Inflammatory macrophage treated with lipopolysaccharide for 1 hour (primary cell): ENCODE measurements at places on chromosomes 2 and 18.

- DNase-seq = no peak
These were observed 225.5 kb upstream of the TMEM200C start for GRCh38 chr18:6120820-6121279.

GRCh38 chr2:17646081-17646554 is 105.6 kb downstream of the VSNL1 start:
- DNase-seq = peak; percentile 89

GRCh38 chr2:68714866-68715265 is 19.7 kb upstream of the ARHGAP25 start:
- DNase-seq = peak; percentile 94

GRCh38 chr18:63511285-63511684 is 30.9 kb upstream of the SERPINB12 start:
- DNase-seq = no peak

DNA sequence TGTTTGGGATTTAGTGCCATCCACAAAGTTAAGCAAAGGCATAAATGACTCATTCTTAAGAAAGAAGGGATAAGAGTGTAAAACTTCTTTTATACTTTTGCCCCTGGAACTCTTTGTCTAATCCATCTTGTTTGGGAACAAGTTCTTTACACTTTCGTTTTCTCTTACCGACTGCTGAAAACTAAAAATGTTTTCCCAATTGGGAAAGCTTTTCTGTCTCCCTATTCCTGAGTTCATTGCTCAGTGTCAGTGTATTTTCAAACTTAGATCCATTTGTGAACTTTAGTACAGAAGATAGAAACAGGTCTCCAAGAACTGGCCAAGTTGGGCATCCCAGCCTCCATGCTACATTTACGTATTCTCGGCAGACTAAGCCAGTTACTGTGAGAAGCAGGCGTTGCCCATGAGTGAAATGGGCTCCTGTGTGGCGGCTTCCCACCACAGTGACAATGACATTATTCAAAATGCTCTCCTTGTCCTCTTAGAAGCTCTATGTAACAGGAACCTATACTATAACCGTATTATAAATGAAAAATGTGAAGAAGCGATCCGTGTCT is 51.7 kb downstream of the TGOLN2 start:
- DNase-seq = no peak

- no peak for DNase-seq
These were observed 46.9 kb downstream of the NGEF start for GRCh38 chr2:232966122-232966521.

- DNase-seq = no peak
These were observed 1.4 kb upstream of the STEAP3 start for GRCh38 chr2:119222213-119222612.

GRCh38 chr18:58143386-58143785 is 99.4 kb downstream of the NEDD4L start:
- DNase-seq = no peak

DNA sequence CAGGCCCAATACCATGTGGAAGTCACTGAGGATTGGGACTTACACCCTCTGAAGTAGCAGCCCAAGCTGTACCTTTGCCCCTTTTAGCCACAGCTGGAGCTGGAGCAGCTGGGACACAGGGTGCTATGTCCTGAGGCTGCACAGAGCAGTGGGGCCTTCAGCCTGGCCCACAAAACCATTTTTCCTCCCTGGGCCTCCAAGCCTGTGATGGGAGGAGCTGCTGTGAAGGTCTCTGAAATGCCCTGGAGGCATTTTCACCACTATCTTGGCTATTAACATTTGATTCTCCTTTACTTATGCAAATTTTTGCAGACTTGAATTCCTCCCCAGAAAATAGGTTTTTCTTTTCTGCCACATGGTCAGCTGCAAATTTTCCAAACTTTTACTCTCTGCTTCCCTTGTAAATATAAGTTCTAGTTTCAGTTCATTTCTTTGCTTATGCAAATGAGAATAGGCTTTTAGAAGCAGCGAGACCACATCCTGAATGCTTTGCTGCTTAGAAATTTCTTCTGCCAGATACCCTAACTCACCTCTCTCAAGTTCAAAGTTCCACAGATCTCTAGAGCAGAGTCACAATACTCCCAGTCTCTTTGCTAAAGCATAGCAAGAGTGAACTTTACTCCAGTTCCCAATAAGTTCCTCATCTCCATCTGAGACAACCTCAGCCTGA is 213.8 kb upstream of the MGAT5 start:
- no peak for DNase-seq

DNA sequence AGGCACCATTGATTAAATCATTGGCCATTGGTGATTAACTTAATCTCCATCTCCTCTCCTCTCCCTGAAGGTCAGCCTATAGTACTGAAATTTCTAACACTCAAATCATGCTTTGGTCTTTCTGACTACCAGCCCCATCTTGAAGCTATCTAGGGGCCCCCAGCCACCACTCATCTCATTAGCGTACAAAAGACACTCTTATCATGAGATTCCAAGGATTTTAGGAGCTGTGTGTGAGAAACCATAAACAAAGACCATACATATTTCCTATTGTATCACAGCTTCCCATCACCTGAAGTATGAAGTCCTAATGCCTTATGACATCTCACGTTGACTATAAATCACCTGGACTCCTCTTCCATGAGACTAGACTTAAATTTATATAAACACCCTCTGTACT is 94.0 kb upstream of the B3GNT2 start:
- DNase-seq = no peak

GRCh38 chr2:9170458-9171130 is 36.0 kb upstream of the ASAP2 start:
- peak; percentile 73 for DNase-seq

DNA sequence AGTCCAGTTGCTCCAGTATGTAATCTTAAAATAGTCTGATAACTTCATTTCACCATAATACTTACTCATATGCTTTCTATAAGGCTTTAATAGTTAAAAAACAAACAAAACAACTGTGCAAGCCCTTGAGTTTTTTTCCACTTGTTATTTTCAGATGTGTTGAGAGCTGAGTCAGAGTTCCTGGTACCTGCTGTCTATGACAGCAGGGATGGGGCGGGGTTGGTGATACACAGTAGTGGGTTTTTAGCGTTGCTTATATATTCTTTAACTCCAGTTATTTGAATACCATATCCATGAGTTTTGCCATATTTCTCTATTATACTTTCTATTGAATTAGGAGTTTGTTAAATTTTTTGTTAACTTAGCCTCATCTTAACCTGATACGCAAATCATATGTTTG is 5.0 kb downstream of the NAPG start:
- DNase-seq = no peak

- DNase-seq = no peak
These were observed 258.0 kb upstream of the NRP2 start for GRCh38 chr2:205424326-205424725.

- DNase-seq = no peak
These were observed 4.4 kb downstream of the PSD4 start for GRCh38 chr2:113178069-113178746.

- no peak for DNase-seq
These were observed 124.9 kb downstream of the PLB1 start for GRCh38 chr2:28620801-28621171.

GRCh38 chr2:69774984-69775982 is 33.3 kb downstream of the ANXA4 start:
- DNase-seq = peak; percentile 65

- DNase-seq = no peak
These were observed 423.8 kb upstream of the HS6ST1 start for GRCh38 chr2:128742467-128742866.

GRCh38 chr2:227876300-227876801 is 4.9 kb downstream of the DAW1 start:
- no peak for DNase-seq

DNA sequence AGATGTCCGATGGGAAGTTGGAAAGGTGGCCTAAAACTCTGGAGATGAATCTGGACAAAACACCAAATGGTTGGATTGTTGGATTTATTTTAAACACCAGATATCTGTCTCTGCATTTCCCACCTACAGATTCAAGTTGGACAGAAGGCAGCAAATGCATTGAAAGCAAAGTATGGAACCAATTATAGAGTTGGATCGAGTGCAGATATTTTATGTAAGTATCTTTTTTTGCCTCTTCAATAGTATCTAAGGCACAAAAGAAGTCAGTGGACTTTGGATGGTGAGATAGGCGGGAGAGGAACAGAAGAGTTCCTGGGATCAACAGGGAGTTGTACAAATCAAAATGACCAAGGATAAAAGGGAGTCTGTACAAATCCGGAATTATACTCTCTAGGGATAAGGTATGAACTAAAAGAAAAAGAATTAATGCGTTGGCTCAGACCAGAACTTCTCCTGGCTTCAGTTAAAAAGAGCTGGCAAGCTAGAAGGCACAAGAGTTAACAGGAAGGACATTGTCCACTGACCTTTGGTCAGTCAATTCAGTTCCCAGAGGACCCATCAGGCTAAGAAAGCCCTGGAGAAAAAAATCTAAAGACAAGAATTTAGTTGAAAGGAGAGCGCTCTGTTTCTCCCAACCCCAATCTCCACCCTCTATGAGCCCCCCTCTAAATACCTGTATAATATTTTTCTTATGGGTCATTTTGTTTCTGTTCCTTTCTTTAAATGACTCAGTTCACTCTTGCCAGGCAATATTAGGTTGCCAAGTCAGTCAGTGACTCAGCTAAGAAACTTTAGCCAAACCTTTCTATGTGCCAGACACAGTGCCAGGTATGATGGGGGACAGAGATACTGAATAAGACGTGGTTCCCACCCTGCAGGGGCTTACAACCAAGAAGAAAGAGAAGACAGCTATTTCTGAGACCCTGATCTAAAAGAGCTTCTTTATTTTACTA is 29.1 kb downstream of the CPO start:
- DNase-seq = no peak

DNA sequence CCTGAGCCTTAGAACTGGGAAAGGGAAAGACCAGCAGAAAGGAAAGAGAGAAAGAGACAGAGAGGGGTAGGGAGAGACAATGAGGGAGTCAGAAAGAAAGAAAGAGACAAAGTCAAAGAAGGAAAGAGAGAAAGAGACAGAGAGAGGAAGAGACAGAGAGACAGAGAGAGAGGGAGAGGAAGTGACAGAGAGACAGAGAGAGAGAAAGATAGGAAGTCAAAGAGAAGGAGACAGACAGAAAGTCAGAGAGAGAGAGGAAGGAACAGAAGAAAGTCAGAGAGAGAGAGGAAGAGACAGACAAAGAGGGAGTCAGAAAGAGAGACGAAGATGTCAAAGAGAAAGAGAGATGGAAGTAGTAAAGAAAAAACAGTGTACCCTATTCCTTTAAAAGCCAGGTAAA is 261.8 kb downstream of the WDPCP start:
- DNase-seq = no peak

DNA sequence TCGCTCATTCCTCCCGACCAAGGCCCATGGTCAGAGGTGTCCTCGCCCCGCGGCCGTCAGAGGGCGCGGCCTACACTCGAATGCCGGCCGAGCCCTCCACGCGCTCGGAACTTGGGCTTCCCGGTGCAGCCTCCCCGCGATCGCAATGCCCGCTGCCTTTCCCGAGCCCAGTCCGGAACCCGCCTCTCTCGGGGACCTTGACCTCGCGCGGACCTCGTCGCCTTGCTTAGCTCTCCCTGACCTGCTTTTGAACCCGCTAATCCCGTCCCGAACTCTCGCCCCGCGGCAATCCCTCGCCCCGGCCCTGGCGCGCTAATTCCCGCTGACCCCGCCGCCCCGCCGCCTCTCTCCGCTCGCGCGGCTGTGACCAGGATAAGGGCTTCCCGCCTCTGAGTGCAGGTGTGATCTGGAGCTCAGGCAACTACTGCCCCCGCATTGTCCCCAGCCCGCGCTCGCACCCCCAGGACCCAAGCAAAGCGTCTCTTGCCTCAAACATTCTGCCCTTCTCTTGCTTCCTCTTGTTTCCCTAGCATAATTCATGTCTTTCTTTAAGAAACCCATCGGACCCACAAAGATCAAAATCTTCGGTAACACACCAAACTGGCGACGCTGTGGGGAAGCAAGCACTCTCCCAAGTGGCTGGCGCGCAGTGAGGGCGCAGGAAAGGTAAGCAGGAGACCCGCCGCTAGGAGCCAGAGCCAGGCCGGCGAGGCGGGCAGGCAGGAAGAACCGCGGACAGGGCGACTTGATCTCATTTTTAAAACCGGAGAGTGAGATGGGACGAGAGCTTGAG is 46.6 kb upstream of the ATP6V1B1 start:
- no peak for DNase-seq

DNA sequence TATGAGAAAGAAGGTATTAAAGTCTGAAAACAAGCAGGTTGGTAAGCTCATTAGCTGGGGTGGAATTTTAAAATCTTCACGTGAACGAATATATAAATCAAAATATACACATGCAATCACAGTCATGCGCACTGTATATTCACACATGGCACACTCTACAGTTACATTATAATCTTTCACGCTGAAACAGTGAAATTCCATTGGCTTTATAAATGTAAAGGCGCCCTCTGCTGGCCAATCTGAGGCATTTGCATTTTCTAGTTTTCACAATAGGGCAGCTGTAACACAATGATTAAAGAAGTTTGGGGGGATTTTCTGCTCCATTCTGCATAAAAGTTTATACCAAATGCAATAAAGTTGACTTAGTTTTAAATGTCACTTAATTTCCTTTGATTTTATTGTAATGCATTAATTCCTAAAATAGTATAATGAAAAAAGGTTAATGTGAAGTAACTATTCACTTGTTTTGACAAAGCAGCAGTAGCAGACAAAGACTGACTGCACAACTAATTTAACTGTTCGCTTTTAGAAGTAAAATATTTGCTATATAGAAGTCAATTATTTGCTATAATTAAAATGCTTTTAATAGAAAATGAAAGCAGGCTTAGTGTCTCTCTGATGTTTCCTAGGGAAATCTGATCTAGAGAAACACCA is 17.2 kb downstream of the IFIH1 start:
- DNase-seq = peak; percentile 39

- no peak for DNase-seq
These were observed 1.4 kb downstream of the ITPRID2 start for GRCh38 chr2:181892799-181893435.

DNA sequence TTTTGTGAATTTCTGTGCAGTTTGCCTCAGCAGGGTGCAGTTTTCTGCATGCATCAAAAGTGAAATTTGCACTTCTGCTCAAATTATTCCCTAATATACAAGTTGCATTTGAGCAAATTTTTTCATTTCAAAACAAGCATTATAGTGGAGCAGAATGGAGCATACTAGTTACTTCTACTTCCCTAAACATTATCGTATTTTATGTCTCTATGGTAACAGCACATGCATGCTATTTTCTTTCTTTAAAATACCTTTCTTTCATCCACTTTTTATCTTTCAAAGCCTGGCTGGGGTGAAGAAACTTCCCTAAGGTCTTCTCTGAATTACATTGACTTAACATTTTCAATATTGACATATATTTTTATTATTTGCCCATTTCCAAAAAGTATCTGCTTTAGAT is 11.2 kb downstream of the RHBDD1 start:
- no peak for DNase-seq

- no peak for DNase-seq
These were observed 25.8 kb downstream of the GPR55 start for GRCh38 chr2:230899287-230899686.
